LoVo (cell line): ENCODE measurements at places on chromosomes 4 and X.

GRCh38 chr4:36388710-36389109 lies 107.3 kb downstream of the DTHD1 start:
- no peak for DNase-seq

- no peak for DNase-seq
Measured at GRCh38 chrX:39645178-39645895, 452.4 kb downstream of the BCOR start.

- DNase-seq = no peak
Measured at GRCh38 chr4:7653510-7654369, 219.0 kb upstream of the PSAPL1 start.

GRCh38 chrX:69556060-69557011 lies 52.2 kb downstream of the NALF2 start:
- DNase-seq = peak; percentile 0

- no peak for DNase-seq
Measured at GRCh38 chr4:152094970-152095700, 334.3 kb upstream of the GATB start.

- no peak for DNase-seq
Measured at GRCh38 chr4:648579-649292, 23.4 kb downstream of the PDE6B start.

DNA sequence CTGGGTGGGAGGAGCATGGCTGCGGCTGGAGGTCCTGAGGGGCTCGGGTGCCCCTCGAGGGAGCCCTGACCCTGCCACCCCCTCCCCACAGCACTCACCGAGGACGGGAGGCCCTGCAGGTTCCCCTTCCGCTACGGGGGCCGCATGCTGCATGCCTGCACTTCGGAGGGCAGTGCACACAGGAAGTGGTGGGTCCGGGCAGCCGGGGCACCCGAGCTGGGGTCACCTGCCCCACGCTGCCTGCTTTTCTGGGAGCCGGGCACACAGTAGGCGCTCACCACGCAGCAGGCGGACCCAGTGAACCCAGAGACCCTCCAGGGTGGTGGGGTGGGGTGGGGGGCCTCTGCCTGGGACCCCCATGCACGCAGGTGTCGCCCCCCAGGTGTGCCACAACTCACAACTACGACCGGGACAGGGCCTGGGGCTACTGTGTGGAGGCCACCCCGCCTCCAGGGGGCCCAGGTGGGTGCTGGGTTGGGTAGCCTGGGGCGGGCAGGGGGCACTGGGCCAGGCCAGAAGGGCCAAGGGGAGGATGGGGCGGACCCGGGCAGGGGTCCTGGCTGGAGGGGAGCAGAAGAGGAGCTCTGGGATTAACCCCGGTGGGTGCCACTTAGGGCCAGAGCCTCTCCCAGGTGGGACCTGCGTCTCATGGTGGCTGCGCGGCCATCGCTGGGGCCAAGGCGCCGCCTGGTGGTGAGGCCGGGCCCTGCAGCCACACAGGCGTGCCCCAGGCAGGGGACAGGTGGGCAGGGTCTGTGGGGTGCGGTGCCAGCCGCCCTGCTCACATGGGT lies 1.4 kb downstream of the HGFAC start:
- DNase-seq = peak; percentile 58
